NCI-H82 (cell line): ENCODE measurements at places on chromosomes 1 and 21.

- no peak for DNase-seq
Observed at GRCh38 chr1:31505911-31506497, 70.3 kb upstream of the TINAGL1 start.

GRCh38 chr1:43861337-43861736, 72.3 kb upstream of the ARTN start:
- no peak for DNase-seq

GRCh38 chr1:66769512-66770229, 17.4 kb downstream of the DYNLT5 start:
- DNase-seq: no peak

- DNase-seq: no peak
Observed at GRCh38 chr1:239826211-239826610, 265.5 kb upstream of the FMN2 start.

DNA sequence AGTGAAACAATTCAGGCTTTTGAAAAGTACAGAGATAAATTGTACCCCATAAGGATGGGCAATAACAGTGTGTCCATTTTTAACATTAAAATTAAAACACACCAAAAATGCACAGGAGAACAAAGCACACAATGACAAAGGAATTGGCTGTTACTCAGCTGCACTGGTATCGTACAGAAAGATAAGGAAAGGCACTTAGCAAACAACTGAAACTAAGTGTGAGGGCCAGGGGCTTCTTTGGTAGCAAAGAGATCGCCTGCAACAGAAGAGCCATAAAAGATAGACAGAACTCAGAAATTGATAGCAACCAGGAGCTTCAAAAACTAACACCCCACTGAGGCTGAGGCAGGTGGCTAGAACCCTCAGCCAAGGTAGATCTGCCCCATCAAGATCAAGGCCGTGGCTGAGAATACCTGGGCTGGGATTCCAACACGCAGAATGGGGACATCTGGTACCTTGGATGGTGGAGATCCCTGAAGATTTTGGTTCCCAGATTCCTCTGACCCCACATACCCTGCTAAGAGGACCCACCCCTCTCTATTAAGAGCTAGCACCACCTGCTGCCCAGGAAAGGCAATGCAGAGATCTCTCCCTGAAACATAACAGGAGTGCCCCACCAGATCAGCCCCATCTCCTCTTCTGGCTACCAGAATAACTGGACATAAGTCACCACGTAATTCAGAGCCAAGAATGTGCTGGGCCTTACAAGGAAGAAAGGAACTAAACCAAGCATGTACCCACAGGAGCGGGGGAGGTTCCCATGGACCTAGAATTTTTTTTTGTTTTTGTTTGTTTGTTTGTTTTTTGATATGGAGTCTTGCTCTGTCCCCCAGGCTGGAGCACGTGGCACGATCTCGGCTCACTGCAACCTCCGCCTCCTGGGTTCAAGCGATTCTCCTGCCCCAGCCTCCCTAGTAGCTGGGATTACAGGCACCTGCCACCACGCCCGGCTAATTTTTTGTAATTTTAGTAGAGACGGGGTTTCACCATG, 16.2 kb downstream of the PLEKHO1 start:
- peak; percentile 91 for DNase-seq

- DNase-seq: no peak
Observed at GRCh38 chr1:193525917-193526710, 339.7 kb upstream of the B3GALT2 start.

- DNase-seq: no peak
Observed at GRCh38 chr1:87556326-87556725, 227.6 kb downstream of the LMO4 start.

- no peak for DNase-seq
Observed at GRCh38 chr1:198118134-198118533, 38.7 kb upstream of the NEK7 start.

DNA sequence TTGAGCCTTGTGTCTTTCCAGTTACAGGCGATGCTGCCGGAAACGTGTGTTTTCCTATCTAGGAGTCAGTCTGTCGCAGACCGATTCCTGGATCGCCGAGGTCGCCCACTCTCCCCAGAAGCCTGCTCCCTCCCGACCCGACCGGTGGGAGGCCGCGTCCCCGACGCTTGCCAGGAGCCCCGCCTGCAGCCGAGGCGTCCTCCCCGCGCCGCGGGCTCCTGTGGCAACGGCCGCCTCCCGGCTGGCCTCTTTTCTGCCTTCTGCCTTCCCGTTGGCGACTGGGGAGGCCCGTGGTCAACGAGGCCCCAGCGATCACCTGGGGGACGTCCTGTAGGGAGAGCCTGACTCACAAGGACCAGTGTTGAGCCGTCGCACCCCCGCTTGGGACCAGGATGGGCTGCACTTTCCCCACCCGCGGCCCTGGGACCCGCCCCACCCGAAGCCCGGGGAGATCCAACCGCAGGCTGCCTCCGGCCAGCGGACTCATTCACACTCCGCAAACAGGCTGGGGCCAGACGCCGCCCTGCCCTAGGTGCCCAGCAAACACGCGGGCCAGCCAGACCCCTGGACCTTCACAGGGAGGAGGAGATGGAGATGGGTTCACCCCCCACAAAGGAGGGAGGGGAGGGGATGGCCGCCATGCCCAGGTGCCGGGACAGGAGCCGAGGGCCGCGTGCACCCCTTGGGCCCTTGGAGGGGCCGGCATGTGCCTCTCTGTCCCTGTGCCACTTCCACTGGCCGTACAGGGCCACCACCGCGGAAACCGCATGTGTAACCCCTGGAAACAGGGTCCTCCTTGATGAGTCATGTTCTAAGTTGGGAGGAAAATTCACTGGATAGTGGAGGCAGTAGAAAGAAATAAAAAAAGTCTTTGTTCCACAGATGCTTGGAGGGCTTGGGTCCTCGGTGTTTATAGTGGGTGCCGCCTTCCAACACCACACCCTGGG, 7.2 kb upstream of the COL6A1 start:
- no peak for DNase-seq

- peak; percentile 90 for DNase-seq
Observed at GRCh38 chr1:20440785-20441200, 45.2 kb downstream of the CAMK2N1 start.

GRCh38 chr1:154770897-154771594, 99.0 kb downstream of the KCNN3 start:
- no peak for DNase-seq

DNA sequence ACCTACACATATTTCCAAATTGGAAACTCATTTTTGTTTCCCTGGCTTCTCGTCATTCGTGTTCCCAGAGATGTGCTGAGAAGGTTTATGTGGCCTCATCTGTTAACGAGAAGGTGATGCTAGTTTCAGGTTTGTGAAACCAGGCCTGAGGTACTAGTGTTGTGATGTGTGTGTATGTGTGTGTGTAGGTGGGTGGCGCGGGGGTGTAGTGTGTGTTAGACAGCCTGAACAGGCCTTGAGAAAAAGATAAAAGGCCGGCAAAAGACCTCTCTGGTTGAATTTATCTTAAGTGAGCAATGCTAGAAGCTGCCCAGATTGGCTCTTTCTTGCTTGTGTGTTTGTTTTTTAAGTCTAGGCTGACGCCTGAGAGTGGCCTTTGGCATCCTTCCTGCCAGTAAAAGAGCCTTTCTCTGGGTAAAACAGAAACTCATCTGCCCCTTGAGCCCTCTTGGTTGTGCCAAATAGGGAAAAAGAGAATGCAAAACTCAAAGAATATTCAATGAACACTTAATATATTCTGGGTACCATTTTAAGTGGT, 65.8 kb upstream of the HSD17B7 start:
- no peak for DNase-seq

GRCh38 chr1:119004129-119004527, 16.0 kb upstream of the TBX15 start:
- no peak for DNase-seq
